ENCODE measurements at places on chromosomes 5 and 9.

- DNase-seq, result no peak
Measured at GRCh38 chr5:76204713-76205112, 121.5 kb downstream of the SV2C start.

DNA sequence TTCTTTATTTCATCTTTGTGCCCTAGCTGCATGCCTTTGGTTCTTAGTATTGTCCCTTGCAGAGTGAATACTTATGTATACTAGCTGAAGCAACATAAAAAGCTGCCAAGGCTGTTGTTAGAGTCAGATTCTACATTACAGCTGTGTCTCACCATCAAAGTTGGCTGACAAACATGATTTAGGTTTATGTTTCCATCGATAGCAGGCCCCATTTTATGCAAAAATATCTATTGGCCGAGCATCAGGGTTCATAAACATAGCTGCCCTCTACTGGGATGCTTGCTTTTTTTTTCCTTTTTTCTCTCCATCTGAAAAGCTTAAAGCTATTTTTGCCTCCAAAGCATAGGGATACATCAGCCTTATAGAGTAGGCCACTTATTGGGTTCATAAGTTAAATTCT is 68.0 kb downstream of the FAM174A start:
- no peak for DNase-seq

DNA sequence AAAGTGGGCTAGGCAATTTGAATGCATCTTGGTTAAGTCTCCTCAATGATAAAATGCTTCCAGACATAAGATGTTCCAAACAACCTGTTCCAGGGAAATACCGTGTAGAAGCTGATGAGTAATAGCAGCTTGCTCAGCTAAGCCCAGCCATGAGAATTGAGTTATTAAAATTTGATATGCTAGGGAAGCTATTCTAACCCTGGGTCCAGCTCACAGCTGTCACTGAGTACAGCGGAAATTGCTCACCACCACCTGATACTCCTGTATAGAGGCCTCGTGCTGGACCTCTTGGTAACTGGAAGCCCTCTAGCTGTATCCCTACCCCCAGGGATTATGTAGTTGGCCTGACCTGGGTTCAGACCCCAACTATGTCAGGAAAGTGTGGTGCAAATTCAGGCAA is 521.3 kb upstream of the TRPC7 start:
- DNase-seq, result no peak

- DNase-seq, result no peak
Measured at GRCh38 chr9:108766626-108767161, 89.1 kb downstream of the ACTL7B start.

GRCh38 chr9:6414247-6414641 is 1.2 kb downstream of the UHRF2 start:
- peak; percentile 46 for DNase-seq

GRCh38 chr9:130766021-130766926 is 68.8 kb upstream of the ABL1 start:
- DNase-seq, result no peak

- DNase-seq, result peak; percentile 8
Measured at GRCh38 chr5:34923694-34924461, 5.5 kb upstream of the DNAJC21 start.

DNA sequence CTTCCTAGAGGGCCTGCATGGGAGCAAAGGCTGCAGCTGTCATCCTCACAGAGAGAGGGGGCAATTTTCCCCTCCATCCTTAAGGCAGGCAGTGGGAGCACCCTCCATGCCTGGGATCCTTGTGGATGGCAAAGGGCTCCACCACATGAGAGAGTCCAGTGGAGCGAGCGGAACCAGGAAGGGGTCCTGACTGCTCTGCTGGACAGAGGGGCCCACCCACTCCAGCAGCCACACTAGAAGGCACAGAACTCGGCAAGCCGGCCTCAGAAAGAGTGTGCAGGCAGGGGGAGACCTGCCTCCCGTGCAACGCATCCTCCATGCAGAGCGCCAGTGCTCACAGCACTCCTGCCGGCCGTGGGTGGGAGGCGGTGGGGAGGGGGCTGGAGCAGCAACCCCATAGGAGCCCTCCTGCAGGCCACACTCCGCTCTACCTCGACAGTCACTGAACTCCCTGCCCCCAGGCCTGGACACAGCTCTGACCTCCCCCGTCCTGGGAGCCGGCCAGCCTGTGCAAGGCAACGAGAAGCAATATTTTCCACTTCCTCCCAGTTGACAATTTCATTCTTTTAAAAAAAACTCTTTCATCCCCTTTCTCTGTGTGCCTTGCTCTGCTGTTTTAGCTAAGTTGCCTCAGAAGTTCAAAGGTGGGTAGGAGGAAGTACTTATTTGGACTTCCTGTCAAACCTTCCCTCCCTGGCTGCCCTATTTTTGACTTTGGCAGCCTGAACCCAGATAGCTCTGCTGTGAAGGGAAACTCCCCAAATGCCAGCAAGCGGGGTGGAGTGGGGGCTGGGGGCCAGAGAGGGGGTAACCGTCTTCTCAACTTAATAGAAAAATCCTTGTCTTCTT is 5.3 kb upstream of the LCP2 start:
- peak; percentile 70 for DNase-seq

DNA sequence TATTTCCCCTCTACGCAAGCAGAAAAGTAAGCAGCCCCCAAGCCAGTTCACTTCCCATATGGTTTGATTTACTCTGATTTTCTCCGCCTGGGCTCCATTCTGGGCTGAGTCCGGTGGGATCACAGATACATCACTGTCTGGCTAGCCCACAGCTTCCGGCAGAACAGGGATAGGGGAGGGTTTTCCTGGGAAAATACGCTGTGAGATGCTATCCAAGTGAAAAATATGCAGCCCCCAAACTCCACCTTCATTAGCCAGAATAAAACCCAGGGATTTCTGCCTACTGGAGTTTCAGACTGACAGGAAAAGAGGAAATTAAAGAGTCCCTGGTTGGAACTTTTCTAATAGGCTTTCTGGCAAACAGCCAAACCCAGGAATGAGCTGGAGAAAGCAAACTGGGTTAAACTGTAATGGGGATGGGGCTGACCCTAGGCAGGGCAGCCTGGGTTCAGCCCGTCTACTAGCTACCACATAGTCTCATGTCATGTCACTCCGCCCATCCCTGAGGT is 16.9 kb upstream of the NIPAL4 start:
- DNase-seq, result no peak

DNA sequence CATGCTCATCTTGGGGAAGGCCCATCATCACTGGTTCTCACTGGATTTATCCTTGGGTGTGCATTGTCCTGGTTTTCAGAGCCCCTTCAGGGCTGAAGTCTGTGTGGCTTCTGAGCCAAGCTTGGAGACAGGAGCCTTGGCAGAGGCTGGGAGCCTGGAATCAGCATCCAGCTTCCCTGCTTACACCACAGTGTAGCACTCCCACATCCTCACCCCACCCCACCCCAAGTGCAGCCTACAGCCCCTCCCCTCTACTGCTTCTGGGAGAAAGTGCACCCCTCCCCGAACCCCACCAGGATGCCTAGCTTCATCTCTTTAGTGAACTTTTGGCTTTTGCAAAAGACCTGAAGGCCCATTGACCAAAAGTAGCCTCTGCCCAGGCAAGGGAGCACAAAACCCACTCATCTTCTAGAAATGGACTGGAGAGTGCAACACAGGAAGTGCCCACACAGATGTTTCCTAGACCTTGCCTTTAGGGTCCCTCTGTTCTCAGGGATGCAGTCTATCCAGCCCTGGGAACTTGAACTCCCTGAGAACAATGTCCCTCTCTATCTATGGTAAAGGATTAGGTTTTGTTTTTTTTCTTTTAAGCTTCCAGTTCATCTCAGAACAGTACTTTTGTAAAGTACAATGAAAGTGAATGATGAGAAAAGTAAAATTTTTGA is 189.7 kb downstream of the PALM2AKAP2 start:
- DNase-seq, result no peak

GRCh38 chr9:15249981-15250380 is 57.0 kb downstream of the TTC39B start:
- DNase-seq, result no peak

- no peak for DNase-seq
Measured at GRCh38 chr9:21762064-21762463, 40.4 kb upstream of the MTAP start.

DNA sequence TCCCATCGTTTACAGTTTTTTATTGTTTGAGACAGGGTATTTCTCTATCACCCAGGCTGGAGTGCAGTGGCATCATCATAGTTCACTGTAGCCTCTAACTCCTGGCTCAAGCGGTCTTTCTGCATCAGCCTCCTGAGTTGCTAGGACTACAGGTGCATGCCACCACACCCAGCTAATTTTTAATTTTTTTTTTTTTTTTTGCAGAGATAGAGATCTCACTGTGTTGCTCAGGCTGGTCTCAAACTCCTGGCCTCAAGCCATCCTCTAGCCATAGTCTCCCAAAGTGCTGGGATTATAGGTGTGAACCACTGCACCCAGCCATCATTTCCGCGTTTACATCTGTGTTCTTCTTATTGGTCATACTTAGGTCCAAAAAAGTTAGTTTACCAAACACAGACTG is 53.6 kb downstream of the FSD1L start:
- no peak for DNase-seq

- no peak for DNase-seq
Measured at GRCh38 chr5:38371596-38371995, 113.2 kb downstream of the EGFLAM start.

DNA sequence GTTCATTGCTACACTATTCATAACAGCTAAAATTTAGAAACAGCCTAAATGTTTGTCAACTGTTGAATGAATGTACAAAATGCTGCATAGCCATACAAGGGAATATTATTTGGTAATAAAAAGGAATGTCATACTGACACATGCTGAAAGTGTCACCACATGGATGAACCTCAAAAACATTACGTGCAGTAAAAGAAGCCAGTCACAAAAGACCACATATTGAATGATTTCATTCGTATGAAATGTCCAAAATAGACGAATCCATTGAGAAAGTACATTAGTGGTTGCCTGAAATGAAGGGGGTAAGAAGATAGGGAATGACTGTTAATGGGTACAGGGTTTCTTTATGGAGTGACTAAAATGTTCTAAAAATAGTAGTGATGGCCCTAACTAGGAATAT is 11.6 kb upstream of the ECM2 start:
- no peak for DNase-seq

DNA sequence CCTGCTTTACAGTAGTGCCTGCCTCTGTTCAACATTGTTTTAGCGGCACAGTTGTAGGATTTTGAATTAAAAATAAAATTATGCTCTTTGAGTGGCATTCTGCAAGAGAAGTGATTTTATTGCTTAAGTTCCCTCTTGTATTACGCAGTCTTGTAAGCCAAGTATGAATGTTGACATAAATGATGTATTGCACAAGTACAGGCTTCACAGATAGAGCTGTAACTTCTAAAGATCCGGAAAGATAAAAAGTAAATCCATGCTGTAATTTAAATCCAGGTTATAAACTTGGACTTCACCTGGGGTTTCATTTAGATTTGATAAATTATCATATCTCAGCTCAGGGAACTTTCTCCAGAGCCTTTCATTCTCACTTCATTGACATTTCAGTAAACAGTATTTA is 1114.7 kb downstream of the PTPRD start:
- peak; percentile 40 for DNase-seq

GRCh38 chr9:84955971-84956370 is 286.4 kb downstream of the NTRK2 start:
- no peak for DNase-seq

DNA sequence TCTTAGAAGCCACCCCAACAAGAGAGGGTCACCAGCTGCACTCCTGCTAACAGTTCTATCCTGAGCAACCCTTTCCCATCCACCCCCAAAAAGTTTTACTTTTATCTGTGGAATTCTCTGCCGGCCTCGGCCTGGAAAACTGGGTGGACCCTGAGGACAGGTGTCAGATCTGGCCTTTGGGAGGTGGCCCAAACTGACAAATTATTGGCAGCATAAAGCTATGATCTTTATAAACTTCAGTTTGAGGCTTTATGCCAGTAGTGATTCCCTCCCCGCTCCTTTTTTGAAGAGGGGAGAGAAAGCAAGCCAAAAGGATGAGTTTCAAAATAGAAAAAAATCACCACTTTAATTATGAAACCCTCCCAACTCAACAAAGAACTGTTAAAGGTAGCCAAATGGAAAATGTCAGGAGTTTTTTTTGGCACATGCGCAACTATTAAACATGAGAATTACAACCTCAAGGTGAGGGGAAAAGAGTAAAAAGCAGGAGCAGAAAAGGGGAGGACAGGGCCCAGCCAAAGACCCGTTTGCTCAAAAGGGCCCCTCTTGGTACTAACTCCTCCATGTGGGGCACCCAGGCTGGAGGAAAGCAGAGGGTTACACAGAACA is 49.4 kb downstream of the FBXW11 start:
- no peak for DNase-seq

GRCh38 chr5:69416180-69416579 is 1.3 kb downstream of the MARVELD2 start:
- no peak for DNase-seq

- DNase-seq, result no peak
Measured at GRCh38 chr9:90385146-90385545, 257.5 kb downstream of the DIRAS2 start.

DNA sequence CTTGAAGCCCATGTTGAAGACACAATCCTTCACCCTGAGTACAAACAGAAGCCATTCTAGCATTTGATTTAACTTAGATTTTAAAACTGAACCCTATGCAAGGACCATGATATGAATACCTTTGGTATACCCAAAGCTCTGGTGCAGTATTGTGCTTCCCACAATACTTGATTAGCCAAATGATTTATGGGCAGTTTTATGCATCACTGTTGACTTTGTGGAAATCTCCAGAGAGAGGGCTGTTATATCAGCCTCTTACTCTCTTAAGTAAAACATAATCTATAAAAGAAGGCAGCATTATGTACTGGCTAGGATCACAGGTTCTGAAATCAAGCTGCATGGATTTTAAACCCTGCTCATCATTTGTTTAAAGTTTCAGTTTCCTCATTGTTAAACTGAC is 762.8 kb downstream of the EFNA5 start:
- DNase-seq, result no peak

DNA sequence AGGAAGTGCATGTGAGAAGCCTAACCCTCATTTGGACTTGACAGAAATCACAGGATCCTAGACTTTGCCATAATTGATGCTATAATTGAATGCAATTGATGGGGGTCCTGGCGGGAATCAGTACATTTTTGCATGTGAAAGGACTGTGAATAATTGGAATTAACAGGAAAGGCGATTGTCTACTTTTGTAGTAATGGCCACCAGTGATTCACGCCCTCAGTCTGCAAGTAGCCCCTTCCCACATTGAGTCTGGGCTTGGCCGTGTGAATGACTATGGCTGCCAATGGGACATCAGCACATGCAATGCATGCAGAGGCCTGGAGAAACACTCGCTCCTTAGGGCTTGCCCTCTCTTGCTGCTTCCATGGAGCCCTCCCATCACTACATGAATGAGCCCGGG is 107.8 kb upstream of the OSMR start:
- DNase-seq, result no peak

Data from pons (tissue), 1 donor.